ENCODE measurements at places on chromosomes 1 and 21.

- ATAC-seq, result no peak
Observed at GRCh38 chr1:100658716-100659026, 60.9 kb upstream of the VCAM1 start.

DNA sequence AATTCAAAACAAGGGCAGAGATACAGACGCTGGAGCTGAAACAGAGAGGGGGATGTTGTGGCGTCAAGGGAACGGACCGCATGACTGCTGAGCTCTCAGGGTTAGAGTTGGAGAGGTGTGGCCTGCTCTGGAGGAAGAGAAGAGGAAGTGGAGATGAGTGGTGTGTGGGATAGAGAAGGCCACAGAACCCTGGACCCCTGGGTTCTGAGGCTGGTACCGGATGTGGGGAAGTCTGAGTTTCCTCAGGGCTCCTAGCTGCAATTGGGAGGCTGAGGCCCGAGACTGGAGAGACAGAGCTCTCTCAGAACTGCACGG, 1.8 kb downstream of the BCAN start:
- ATAC-seq, result no peak

- no peak for ATAC-seq
Observed at GRCh38 chr1:228541725-228542124, 54.5 kb downstream of the RNF187 start.

- ATAC-seq, result no peak
Observed at GRCh38 chr21:39712976-39713375, 32.0 kb upstream of the IGSF5 start.

GRCh38 chr1:35569936-35570335, 3.2 kb upstream of the TFAP2E start:
- no peak for ATAC-seq
